Stimulated activated CD4-positive, alpha-beta T cell treated with anti-CD3 and anti-CD28 coated beads, Interleukin-15, amount 100 ng/mL, for 24 hours (primary cell): ENCODE measurements at places on chromosomes 3 and 15.

GRCh38 chr15:98551936-98552562 is 96.3 kb upstream of the IGF1R start:
- no peak for DNase-seq

DNA sequence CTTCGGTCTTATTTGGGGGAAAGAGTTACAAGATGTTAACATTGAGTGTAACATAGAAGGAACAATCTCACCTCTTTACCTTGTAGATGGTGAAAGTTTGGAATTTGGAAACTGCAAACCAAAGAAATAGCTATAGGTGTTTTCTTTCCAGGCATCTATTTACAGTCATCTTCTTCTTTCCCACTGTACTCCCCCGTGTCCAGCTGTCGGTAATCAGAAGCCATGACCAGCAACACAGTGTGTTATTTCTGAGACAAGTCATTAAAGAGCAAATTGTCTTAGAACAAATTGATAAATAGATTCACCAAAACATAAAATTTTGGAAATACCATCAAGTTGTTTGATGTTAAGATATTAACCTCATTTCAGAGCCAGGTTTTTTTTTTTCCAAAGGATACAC is 590.5 kb upstream of the NAALADL2 start:
- DNase-seq, result no peak

- no peak for DNase-seq
Observed at GRCh38 chr15:51550841-51551240, 71.7 kb downstream of the DMXL2 start.

- DNase-seq, result no peak
Observed at GRCh38 chr3:144237351-144237750, 265.7 kb downstream of the DIPK2A start.

DNA sequence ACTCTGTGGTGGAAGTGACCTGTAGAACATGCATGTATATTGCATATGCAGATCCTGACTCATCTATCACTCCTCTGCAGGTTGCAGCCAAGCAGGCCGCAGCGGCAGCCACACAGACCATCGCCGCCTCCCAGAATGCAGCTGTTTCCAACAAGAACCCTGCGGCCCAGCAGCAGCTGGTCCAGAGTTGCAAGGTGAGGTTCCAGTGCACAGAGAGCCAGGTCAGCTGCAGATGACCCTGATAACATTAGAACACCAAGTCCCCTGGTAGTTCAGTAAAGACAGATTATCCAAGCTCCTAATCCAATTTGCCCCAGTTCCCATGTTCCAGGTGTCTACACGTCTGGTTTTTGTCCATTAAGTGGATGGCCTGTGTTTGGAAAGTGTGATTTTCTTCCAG is 325.1 kb upstream of the TPM1 start:
- DNase-seq, result no peak

- DNase-seq, result no peak
Observed at GRCh38 chr15:51371266-51371665, 29.8 kb downstream of the GLDN start.

- no peak for DNase-seq
Observed at GRCh38 chr15:55823699-55824340, 80.9 kb upstream of the PRTG start.
